ENCODE measurements at places on chromosomes 7 and 10. TPM values are rescaled to one million over a fixed set of nuclear protein-coding genes. Genes with fewer than 3 reads are reported as not detected.

PDSS1 gene
- total RNA-seq = 10.0 TPM

LRRD1 gene
- total RNA-seq = 0.97 TPM

GLI3 gene
- total RNA-seq = 28.5 TPM

CCDC3 gene
- 40.6 TPM for total RNA-seq

TFPI2 gene
- total RNA-seq = not detected

DLX6 gene
- 0.30 TPM for total RNA-seq

EPO gene
- total RNA-seq = not detected

GNG11 gene
- total RNA-seq = 75.9 TPM

UNC5B gene
- total RNA-seq = 12.0 TPM

LLCFC1 gene
- total RNA-seq = not detected

COG5 gene
- 61.1 TPM for total RNA-seq

FOXI2 gene
- 1.3 TPM for total RNA-seq

CH25H gene
- total RNA-seq = not detected

ANKRD16 gene
- total RNA-seq = 11.9 TPM

ASNS gene
- total RNA-seq = 20.3 TPM

- no peak for DNase-seq
Observed at GRCh38 chr7:96928965-96929364, 76.4 kb upstream of the DLX6 start.

- DNase-seq = peak; percentile 55
Observed at GRCh38 chr7:101941481-101942383, 124.3 kb downstream of the CUX1 start.

- no peak for DNase-seq
Observed at GRCh38 chr7:73988197-73988596, 39.8 kb upstream of the ELN start.

DNA sequence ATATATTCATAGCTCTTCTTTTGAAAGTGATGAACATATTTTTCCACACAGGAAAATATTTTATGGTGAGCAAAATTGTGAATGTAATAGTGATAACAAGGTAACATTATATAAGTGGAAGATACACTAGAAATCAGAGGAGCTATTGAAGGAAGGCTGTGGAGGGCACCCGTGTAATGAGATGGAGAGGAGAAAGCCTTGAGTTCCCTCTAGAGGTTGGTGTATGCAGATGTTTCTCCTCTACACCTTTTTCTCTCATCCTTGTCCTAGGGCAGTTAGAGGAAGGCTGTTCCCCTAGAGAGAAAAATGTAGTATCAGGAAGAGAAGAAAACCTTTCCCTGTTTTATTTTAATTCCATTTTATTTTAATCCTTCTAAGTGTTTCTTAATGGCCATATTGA is 54.6 kb upstream of the NRG3 start:
- DNase-seq = no peak

- no peak for DNase-seq
Observed at GRCh38 chr7:41682422-41682821, 20.5 kb downstream of the INHBA start.

GRCh38 chr10:101091546-101092290 is 29.9 kb downstream of the KAZALD1 start:
- DNase-seq = no peak

- DNase-seq = no peak
Observed at GRCh38 chr10:96606216-96606615, 19.4 kb upstream of the TM9SF3 start.

GRCh38 chr7:92121681-92122080 is 12.6 kb downstream of the CYP51A1 start:
- no peak for DNase-seq

DNA sequence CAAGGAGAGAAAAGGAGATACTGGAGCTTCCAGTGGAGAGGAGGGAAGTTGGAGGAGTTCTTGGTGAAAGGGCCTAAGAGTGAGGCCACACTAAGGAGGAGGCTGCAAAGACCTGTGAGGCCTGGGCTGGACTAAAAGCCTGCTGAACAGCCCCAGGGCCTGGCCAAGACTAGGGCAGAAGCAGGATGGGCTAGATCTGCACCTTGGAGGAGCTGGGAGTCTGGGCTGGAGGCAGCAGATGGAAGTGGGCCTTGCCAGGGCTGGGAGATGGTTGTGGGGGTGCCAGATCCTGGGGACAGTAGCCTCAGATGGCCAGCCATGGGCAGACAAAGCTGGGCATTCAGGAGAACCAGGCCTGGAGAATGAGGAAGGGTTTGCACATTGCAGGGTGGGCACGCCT is 6.5 kb upstream of the PURB start:
- no peak for DNase-seq

DNA sequence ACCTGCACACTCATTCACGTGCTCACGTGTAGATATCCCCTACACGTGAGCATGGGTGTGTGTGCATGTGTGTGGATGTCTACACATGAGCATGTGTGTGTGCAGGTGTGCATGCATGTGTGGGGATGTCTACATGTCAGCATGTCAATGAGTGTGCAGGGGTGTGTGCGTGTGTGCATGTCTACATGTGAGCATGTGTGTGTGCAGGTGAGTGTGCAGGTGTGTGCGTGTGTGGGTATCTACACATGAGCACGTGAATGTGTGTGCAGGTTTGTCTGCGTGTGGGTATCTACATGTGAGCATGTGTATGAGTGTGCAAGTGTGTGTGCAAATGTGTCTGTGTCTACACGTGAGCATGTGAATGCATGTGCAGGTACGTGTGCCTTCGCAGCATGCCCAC is 274.8 kb downstream of the PTPRN2 start:
- no peak for DNase-seq

GRCh38 chr10:95909561-95909960 is 1.8 kb downstream of the CC2D2B start:
- DNase-seq = no peak

DNA sequence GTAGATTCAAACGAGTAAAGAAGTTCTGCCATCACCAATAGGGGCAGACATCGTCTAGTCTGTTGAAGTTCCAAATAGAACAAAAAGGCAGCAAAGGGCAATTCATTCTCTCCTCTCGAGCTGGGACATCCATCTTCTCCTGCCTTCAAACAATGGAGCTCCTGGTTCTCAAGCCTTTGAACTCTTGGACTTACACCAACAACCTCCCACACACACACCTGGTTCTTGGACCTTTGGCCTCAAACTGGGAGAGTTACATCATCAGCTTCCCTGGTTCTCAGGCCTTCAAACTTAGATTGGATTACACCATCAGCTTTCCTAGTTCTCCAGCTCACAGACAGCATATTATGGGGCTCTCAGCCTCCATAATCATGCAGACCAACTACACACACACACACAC is 9.8 kb upstream of the GIMAP5 start:
- no peak for DNase-seq

DNA sequence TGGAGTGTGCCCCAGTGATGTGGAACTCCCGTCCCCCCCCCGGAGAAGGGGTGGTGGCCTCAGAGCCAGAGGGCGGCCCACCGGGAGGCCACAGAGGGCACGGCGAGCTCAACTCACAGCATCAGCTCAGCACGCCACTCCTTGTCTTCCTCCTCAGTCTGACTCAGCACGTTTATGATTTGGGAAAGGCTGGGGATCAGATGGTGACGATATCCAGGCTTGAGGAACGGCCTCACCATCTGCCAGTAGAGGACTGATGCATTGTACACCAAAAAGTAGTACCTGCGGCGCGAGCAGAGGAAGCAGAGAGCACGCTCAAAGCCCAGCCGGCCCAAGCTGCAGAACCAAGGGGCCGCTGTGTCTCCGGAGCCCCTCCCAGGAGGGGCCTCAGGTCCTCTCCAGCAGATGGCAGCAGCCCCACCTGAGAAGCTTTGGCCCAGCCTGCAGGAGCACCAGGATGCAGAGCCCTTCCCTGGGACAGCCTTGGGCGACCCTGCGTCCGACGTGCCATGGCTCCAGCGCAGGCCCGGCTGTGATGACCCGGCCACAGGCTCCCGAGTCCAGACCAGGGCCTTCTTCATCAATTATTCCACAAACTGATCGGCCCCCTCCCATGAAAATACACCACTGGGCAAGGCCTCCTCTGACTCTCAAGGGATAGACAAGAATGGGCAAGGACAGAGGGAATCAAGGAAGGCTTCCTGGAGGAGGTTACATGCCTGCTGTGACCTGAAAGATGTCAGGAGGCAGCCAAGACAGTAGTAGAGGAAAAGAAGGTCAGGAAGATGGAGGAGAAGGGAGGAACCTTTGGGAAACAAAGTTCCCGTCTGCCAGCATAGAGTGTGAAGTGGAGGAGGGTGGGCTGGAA is 3.7 kb downstream of the CFAP46 start:
- no peak for DNase-seq

- DNase-seq = no peak
Observed at GRCh38 chr10:15868006-15868405, 7.7 kb upstream of the MINDY3 start.

GRCh38 chr10:68101066-68101465 is 8.2 kb upstream of the MYPN start:
- DNase-seq = no peak

GRCh38 chr10:5996696-5997095 is 19.4 kb upstream of the IL15RA start:
- DNase-seq = no peak

GRCh38 chr10:72000073-72001032 is 36.2 kb downstream of the CHST3 start:
- no peak for DNase-seq

GRCh38 chr10:86160890-86161585 is 205.6 kb downstream of the GRID1 start:
- DNase-seq = no peak

- DNase-seq = no peak
Observed at GRCh38 chr10:44925224-44925623, 14.1 kb downstream of the TMEM72 start.

DNA sequence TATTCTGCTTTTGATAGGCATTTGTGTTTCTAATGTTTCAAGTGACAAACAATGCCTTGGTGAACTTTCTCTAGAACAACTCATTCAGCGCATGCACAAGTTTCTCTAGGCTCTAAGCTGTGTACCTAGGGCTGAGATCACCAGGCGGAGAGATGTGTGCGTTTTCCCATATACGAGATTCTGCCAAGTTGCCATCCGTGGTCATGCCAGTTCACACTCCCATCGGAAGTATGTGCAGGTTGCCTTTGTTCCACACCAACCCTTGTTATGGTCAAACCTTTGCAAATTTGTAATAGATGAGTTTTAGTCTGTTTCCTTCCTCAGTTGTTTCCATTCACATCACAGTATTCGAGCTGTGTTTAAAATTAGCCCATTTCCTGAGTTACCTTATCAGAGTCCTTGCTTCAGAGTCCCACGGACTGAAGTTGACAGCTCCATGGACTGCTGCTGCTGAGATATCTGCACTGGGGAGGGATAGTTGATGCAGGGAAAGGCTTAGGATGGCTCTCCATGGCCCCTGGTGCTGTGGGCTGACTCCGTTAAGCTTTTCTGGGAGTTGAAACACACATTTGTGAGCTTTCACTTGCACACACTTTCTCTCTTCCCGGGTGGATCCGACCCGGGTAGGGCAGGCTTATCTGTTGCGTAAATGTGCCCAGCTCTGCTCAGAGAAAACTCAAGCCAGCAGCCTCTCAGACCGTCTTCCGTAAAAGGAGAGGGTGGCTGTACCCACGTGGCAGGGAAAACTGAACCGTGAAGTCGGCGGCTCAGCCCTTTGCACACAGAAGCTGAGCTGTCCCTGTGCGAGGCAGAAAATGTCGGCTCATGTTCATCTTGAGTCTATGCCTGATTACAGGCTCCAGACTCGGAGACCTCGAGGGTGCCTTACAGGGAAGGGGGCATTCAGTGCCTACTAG is 49.4 kb downstream of the HK1 start:
- peak; percentile 48 for DNase-seq

DNA sequence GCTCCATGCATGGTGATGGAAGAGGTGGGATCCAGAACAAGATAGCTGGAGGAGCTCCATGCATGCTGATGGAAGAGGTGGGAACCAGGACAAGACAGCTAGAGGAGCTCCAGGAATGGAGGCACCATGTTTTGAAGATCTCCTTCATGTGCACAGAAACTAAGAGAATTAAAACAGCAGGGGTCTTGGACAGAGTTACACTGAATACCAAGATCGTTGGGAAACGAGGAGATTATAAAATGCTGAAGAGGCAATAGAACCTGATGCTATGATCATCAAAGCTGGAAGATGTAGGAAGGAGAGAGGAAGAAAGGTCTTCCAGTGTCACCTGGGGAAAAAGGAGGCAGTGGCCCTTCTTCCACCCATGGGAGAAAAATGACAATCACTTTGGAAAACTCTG is 193.6 kb upstream of the PFKP start:
- no peak for DNase-seq

- no peak for DNase-seq
Observed at GRCh38 chr10:128095753-128096469, 30.3 kb downstream of the MKI67 start.

GRCh38 chr7:101917566-101917965 is 100.1 kb downstream of the CUX1 start:
- no peak for DNase-seq

- no peak for DNase-seq
Observed at GRCh38 chr10:51141010-51141409, 66.7 kb downstream of the PRKG1 start.

DNA sequence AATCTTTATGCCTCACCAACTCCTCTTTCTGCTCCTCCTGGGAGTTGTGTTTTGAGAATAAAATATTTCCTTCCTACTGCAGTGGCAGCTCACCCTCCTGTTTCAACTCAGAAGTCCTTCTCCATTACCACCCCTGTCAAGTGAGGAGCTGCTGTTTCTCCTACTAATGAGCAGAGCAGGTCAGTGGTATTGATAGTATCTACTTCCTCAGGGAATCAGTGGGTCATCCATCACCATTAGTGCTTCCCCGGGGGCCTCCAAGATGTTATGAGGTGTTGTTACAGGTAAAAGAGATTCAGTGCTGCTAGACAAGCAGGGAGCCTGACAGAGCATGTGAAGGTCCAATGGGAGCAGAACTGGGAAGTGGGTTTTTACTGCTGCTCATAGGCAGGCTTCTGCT is 795.2 kb downstream of the REEP3 start:
- no peak for DNase-seq

Data from uterus (tissue), 4 donors.